Stimulated activated CD4-positive, alpha-beta T cell treated with anti-CD3 and anti-CD28 coated beads, Interleukin-2, amount 100 ng/mL, for 24 hours (primary cell): ENCODE measurements at places on chromosomes 2 and 18.

DNA sequence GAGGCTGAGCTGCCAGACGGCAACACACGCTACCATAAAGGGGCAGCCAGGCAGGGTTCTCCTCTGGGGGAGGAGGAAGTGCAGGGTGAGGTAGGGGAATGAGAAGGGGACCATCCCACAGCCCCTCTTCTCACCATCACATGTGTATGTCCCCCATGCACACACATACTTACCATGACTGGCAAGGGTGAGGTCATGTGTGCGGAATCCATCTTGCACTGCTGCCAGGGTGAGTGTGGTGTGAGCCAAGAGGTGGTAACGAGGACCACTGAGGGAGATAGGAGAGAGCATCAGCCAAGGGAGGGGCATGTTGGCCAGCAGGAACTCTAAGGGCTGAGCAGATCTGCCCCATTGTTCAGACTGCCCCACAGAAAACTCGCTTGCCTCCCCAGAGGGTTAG, 7.1 kb downstream of the WDR54 start:
- no peak for DNase-seq

DNA sequence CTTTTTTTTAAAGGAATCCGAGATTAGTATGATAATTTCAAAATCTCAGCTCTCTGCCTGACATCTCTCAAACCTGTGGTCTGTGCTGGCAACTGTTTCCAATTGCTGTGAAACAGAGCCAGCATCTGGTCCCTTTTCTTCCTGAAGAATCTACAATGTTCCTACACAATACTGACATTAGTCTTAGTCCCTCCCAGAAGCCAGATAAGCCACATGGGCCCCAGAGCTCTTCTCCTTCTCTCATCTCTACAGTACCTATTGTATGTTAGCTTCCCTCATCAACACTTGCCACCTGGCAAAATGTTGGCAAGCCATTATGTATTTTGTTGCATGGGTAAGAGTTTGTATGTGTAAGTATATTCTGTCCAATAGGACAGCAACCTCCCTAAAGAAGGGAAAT, 62.9 kb upstream of the CDKL4 start:
- no peak for DNase-seq

- peak; percentile 45 for DNase-seq
These were observed 70.3 kb upstream of the PELI1 start for GRCh38 chr2:64214281-64215115.

GRCh38 chr2:151777935-151778334, 43.7 kb upstream of the NEB start:
- no peak for DNase-seq

DNA sequence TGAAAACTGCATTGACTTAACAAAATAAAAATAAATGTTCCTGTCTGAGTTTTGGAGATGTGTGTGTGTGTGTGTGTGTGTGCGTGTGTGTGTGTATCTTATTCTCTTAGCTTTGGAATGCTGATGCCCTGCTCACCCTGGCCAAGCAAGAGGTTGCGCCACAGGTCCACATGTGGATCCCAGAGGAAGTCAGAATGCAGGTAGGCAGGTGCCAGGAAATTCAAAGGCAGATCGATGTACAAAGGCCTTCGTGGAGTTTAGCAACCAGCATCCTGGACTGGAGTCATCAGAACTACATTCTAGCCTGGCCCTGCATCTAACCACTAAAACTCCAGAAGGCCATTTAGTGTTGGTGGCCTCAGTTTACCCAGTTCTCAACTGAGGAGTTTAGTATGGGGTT, 12.4 kb downstream of the G6PC2 start:
- no peak for DNase-seq

- peak; percentile 40 for DNase-seq
These were observed 24.4 kb downstream of the MBP start for GRCh38 chr18:77108001-77108692.

- DNase-seq = no peak
These were observed 301.9 kb downstream of the LRRTM1 start for GRCh38 chr2:80002568-80003157.

DNA sequence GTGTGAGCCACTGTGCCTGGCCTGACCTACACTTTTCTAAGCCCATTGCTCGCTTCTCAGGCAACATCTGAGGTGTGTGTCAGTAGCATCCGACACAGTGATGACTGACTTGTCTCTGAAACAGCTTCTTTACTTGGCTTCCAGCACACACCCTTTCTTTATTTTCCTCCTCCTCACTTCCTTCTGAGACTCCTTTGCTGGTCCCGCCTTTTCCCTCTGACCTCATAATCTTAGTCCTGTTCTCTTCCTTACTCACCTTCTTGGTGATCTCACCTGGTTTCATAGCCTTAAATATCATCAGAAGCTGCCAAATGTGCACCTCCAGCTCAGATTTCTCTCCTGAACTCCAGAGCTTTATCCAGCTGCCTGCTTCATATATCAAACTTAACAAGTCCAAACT, 66.6 kb upstream of the PELI1 start:
- DNase-seq = no peak

GRCh38 chr2:218999881-219000568, 6.8 kb upstream of the CRYBA2 start:
- DNase-seq = no peak
